ENCODE measurements at places on chromosomes 12 and 14.

- DNase-seq: peak; percentile 12
Measured at GRCh38 chr14:61923348-61923747, 161.1 kb downstream of the SNAPC1 start.

- peak; percentile 49 for DNase-seq
Measured at GRCh38 chr12:74111688-74112360, 425.8 kb upstream of the ATXN7L3B start.

- DNase-seq: no peak
Measured at GRCh38 chr12:31362115-31362758, 36.3 kb upstream of the SINHCAF start.

DNA sequence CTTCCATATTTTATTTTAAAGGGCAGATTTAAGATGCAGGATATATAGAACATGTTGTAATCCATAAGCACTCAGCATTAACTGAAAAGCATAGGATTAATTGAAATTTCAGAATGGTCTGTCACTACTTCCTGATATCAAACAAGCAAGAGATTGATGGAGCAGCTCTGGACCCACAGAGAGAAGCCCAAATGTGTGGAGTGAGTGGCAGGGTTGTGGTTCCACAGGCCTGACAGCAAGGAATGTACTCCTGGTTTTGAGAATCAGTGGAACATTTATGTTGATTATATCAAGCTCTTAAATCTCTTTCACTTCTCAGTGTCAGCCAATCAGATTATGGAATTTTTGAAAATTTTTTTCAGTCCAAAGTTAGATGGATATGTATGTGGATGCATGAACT, 267.6 kb upstream of the PRICKLE1 start:
- no peak for DNase-seq

- peak; percentile 7 for DNase-seq
Measured at GRCh38 chr12:86735072-86735471, 478.9 kb upstream of the MGAT4C start.

GRCh38 chr12:103518899-103519298, 23.1 kb upstream of the C12orf42 start:
- no peak for DNase-seq

GRCh38 chr12:62248873-62249272, 11.3 kb upstream of the USP15 start:
- no peak for DNase-seq
